ENCODE measurements at places on chromosomes 16 and 17.

DNA sequence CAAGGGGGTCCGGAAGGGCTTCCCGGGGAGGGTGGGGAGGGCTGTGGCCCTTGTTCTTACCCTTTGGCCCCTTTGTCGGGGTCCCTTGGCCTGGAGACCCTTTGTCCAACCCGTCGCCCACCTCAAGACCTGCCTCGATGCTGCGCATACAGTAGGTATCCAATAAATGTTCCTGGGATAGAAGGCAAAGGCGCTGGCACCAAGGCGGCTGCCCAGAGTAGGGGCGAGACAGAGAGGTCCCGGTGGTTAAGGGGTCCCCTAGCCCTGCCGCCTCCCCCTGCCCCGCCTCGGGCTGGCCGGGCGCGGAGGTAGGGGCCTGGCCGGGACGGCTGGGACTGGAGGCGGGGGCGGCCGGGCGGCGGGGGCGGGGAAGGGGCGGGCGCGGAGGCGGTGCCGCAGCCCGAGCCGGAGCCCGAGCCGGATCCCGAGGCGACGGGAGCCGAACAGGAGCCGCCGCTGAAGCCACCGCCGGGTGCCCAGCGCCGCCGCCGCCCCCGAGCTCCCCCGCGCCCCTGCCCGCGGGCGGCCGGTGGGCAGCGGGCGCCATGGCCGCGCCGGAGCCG is at the start of gene NHERF2:
Gene NHERF2, plus strand, starts transcription at position 442 of the 563 bp plus-strand sequence. Its CDS starts 104 bp downstream, at position 546.
- DNase-seq = no peak

DNA sequence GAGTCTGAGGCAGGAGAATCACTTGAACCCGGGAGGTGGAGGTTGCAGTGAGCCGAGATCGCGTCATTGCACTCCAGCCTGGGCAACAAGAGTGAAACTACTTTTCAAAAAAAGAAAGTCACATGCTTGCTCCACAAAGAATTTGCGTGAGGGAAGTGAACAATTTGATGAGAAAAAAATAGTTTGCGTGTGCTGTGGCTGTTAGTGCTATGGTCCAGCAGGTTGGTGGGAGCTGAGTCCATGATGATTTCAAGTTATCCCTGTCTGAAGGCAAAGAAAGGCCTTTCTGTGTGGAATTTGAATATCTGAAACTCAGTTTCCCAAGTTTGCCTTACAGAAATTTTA is 21.0 kb downstream of the PRCD start:
- DNase-seq = no peak

DNA sequence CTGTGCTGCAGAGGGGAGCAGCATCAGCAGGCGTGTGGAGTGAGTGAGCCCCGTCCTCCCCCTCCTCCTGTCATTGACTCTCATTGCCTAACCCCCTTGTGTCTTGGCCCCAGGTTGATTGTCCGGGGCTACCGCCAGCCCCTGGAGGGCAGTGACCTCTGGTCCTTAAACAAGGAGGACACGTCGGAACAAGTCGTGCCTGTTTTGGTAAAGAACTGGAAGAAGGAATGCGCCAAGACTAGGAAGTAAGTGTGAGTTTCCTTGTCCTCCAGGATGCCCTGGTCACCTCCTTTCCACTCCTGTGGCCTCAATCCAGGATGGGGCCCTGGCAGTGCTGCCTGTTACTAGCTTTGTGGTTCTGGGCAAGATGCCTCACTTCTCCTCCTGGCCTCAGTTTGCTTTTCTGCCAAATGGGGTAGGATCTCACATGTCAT is 87.0 kb downstream of the ABCC1 start:
- no peak for DNase-seq

GRCh38 chr16:87471278-87472141 is 21.3 kb downstream of the ZCCHC14 start:
- DNase-seq = no peak

DNA sequence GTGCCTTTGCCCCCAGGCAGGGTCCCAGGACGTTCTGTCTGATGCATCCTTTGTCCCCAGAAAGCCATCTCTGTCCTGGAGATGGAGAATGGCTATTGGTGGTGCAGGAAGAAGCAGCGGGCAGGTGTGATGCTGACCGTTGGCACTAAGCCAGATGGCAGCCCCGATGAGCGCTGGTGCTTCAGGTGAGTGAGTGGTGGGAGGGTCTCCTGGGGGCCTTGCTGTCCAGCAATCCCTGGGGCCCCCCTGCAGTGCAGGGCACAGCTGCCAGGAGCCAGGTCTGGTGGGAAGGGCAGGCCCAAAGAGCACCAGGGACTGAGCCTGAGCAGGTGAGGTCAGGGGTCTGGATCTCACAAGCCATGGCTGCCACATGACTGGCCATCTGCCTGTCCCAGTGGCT is 18.1 kb downstream of the TRPV2 start:
- DNase-seq = no peak

DNA sequence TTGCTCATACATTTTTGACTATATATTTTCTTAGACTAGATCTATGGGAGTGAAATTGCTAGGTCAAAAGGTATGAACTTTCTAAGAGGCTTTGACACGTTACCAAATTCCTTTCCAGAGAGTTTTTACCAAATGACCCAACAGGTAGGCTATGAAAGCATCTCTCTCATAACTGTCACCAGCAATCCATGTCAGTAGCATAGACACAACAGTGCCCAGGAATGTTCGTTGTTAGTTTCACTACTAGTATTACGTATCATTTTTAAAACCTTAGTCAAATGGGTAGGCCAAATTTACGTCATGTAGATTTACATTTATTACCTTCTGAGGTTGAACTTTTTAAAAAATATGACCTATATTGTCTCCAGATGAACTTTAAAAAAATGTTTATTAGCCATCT is 66.8 kb downstream of the MARCHF10 start:
- DNase-seq = no peak

DNA sequence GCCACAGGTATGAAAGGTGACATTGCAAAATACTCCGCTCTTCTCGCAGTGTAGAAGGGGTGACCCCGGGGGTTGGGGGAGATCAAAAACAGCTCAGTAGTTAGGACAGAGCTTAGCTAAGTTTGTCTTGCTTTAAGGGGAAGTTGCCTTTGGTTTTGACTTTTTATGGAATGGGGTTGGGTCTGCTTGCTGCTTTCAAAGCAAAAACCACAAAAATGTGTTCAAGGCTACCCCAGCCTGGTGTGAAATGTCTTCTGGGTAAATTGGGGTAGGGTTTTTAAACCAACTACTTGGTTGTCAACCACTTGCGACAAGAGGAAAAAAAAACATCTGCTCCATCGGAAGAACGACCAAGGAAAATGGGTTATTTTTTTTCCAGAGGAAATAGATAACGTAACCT is 6.2 kb downstream of the FUS start:
- DNase-seq = no peak

DNA sequence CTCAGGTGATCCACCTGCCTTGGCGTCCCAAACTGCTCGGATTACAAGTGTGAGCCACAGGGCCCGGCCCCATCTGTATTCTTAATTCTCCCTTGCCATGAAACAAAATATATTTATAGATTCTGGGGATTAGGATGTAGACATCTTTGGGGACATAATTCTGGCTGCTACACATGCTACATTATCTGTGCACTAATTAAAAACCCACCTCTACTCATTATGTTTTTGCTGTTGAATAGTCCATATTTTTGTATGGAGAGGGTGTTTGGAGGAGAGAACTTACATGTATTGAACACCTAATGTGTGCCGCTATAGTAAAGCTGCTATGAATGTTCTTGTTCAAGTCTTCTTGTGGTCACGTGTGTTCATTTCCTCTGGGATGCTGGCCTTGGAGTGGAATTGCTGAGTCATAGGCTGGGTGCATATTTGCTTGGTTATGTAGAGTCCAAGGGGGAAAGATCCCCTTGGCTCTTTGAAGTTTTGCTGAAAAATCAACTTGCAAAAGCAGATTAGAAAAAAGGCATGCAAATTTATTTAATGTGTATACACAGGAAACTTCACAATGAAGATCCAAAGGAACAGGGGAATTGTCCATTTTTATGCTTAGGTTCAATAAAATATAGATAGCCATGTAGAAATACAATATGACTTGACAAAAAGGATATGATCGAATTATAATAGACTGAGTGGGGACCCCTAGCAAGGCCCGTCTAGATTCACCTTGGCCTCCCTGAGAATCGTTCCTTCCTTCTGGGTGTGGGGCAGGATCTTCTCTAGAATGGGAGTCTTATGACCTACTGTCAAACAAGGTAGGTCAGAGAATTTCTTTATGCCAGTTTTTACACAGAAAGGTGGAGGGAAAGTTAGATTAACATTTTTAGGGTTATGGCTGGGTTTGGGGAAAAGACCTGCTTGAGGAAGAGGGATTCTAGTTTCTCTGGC is 42.1 kb upstream of the GPRC5B start:
- DNase-seq = no peak

GRCh38 chr16:67163164-67163998 is 1.2 kb upstream of the HSF4 start:
- no peak for DNase-seq

DNA sequence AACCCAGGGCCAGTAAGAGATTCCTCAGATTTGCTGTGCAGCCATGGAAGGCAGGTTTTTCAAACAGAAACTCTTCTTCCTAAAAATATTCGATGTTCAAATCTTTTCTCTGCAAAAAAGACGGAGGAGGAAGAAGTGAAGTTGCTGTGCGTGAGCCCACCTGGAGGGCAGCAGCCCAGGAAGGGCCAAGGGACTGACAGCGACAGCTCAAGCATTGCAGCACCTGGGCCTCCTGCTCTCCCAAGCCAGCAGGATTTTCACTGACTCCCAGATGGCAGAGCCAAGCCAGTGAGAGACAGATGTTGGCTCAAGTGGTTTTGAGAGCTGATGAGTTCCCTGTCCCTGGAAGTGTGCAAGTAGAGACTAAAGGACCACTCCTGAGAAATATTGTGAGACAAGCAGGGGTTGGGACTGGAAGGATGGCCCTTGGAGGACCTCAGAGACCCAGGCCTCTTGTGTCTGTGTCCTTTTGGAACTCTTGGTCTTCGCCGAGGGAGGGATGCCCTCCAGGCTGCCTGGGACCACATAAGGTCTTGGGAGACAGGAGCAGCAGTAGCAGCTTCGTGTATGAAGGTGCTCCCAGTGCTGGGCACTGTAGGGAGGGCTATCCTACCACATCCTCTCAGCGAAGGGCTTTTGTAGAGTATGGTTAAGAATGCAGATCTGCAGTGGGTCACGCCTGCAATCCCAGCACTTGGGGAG is 29.3 kb upstream of the TNFRSF13B start:
- DNase-seq = no peak

DNA sequence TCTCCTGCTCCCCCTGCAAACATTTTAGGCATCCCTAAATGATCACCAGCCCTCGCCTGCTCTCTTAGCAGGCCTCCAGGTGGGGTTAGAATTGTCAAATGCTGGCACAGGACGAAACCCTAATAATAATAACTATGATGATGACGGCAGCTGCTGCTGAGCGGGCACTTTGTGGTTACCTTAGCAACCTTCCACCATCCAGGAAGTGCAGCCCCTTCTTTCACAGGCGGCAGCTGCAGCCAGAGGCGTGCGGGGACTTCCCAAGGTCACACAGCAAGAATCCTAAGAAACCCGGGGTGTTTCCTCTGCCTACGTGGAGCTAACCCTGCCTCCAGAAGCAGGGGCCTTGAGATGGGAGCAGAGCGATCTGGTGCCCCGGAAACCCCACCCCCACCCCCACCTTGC is 22.4 kb upstream of the EIF1 start:
- peak; percentile 51 for DNase-seq

- DNase-seq = no peak
These were observed 14.4 kb upstream of the GNG13 start for GRCh38 chr16:814974-815373.

DNA sequence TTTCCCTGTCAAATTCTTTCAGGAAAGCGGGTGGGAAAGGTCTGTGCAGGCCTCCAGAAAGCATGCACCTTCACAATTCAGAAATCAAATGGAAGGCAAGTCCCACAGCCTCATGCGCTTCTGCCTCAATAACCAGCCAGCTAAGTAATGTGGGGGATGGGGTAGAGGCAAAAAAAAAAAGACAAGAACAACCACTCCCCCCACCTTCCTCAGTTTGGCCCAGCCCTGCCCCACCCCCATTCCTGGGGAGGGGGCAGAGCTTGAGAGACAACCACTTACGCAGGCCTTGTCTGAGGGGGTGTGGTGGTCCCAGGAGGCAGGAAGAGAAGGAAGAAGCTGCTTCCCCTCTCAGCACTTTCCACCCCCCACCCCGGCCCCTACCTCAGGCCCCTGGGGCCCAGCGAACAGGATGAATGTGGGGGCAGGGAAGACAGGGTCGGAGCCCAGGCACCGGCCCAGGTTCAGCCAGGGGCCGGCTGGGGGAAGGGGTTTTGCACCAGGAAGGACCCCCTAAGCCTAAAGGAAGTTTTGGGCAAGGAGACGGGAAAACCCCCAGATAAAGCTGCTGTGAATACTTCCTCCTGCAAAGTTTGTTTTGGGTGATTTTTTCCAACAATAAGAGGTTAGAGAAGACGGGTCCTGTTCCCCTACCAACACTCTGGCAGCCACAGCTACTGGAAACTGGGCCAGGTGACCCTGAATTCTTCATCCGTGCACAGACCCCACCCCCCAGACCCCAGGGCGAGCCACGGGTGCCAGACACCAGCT is 1.2 kb downstream of the JUP start:
- no peak for DNase-seq

GRCh38 chr16:2186064-2186463 is 10.3 kb downstream of the CASKIN1 start:
- no peak for DNase-seq

- DNase-seq = peak; percentile 67
These were observed at the start of gene LAT for GRCh38 chr16:28984619-28985135. Gene LAT, plus strand, starts transcription at chr16:28985052. Its CDS starts 366 bp downstream, at chr16:28985418.

DNA sequence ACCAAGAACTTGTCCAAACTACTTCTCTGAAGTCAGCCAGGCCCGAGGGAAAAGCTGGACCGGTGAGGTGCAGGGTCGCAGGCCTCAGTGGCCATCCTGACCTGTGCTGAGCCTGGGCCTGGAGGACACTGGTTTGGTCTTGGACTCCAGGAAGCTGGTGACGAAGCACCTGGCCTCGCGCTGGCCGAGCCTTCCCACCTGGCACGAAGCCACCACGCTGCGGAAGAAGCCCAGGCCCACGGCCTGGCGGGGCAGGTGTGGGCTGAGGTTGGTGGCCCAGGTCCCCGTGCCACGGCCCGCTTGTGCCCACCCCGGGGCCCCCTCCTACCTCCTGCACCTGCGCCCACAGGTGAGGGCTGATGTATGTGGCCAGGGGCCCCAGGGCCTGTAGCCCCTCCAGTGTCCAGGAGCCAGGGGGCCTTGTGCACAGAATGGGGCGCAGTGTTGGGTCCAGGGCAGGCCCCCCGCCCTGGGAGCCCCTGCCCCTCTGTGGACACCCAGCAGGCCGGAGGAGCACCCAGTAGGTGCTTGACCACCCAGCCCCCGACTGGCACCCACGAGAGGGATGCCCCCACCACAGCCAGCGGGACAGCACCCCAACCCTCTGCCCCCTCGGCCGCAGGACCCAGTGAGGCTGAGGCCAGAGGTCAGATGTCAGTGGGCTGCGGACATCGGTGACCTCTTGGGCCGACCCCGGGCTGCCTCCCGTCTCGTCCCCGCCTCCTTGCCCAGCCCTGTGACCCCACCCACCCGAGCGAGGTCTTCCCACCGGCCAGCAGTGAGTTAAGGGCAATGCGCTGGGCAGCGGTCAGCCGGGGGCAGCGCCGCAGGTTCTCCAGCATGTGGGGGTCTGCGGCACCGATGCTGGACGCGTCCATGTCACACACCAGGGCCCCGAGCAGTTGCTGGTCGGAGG is 13.8 kb downstream of the MSLN start:
- DNase-seq = no peak

- no peak for DNase-seq
These were observed 71.3 kb downstream of the MYH11 start for GRCh38 chr16:15785386-15786059.
